ENCODE measurements at places on chromosomes 11 and 22.

DNA sequence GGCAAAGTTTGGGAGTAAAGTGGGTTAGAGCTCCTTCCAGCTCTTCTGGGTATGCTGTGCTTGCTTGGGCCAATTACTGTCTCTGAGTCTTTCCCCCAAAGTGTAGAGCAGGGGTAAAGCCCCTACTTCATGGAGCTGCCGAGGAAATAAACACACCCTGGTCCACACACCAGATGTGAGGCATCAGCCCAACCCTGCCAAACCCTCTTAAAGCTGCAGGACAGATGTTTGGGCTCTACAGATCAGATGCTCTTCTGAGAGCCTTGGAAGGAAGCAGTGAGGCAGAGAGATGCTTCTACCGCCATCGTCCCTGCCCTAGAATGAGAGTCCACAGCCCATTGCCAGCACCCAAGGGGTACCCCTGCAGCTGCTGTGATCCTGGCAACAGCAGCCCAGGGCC is 64.7 kb downstream of the ELFN2 start:
- no peak for DNase-seq

DNA sequence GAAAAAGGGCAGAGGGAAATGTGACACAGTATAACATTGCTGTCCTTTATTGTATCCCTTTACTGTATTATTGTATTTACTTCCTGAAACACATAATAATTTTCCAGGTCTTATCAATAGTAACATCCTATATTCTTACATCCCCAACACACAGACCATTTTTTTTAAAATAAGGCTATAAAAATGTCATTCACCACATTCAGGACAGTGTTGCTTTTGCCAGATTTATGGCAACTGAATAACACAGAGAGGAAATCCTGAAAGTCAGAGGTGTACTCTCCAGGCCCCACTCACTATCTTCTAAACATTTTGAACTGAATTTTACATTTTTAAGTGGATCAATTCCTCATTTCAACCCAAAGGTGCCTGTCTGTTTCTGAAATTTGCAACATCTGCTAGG is 104.8 kb upstream of the MTMR2 start:
- no peak for DNase-seq

GRCh38 chr22:45632791-45633515 is 38.7 kb upstream of the ATXN10 start:
- DNase-seq, result no peak

DNA sequence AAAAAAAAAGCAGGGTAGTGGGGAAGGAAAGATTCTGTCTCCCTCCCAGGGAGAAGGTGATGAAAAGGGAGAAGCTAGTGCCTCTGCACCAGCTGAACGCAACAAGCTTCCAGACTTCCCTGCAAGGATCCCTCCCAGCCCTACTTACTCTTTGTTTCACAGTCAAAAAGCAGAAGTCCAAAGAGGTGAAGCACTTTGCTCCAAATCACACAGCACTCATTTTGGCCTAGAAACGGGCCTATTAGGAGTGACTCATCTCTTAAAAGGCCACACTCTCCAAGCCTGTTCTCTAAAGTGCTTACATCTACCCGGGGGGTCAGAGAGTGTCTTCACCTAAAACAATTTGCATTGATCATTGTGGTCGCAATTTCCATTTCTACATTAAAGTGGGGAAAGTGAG is 17.7 kb upstream of the GRK3 start:
- DNase-seq, result no peak

DNA sequence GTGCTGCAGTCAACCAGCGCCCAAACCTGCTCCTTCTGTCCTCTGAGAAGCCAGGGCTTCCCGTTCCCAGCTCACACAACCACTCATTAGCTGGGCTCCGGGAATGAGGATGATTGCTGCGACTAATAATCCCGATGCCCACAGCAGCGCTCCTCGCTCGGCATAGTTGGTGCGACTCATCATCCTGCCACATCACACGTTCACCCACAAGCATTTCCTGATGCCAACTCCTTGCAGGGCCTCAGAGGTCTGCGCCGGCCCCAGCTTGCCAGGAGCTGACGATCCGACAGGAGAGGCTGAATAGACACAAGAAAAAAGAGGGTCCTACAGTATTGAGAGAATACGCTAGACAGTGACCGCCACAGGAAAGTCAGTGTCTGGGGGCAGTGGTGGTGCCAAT is 10.6 kb upstream of the CSNK1E start:
- DNase-seq, result no peak

DNA sequence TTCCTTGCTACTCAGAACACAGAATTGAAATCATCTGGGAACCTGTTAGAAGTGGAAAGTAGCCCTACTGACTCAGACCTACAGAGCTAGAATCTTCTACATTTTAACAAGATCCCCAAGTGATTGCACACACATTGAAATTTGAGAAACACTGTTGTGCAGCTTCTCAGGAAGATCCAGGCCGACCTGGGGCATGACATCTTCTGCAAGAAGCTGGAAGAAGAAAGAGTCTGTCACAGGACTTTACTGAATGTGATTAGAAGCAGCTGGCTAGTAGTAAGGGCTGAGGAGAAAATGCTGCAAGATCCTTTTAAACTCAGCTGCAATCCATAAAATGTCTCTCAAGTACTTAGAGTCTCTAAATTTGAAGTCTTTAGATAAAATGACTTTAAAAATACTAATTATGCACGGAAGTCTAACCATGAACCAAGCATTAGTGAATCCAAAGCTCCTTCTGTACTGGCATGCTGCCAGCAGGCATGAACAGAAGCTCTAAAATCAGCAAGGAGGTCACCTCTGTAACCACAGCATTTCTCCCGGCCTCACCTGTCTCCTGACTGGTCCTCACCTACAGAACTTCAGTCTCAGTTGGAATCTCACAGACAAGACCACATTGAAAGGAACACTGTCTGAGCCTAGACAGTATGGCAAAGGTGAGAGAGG is 85.0 kb downstream of the SERGEF start:
- DNase-seq, result no peak

GRCh38 chr11:44344921-44345320 is 35.0 kb upstream of the ALX4 start:
- no peak for DNase-seq

- DNase-seq, result no peak
Measured at GRCh38 chr11:76226626-76227025, 20.3 kb upstream of the WNT11 start.

DNA sequence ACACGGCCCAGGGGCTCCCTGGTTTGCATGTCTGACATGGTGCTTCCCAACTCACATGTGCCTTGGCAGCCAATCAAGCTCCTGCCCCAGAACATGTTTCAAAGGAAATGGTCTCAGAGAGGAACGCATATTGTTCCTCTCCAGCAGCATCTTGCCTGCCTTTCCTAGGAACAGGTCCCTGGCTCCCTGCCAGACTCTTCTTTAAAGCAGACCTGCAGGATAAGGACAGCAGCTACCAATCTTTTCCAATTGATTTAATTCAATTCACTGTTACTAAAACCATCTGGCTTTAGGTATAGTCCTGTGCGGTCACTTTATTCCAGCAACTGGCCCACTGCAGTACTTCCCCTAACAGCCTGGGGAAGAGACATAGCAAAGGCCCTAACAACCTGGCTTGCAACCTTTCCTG is 79.9 kb downstream of the AMBRA1 start:
- no peak for DNase-seq

DNA sequence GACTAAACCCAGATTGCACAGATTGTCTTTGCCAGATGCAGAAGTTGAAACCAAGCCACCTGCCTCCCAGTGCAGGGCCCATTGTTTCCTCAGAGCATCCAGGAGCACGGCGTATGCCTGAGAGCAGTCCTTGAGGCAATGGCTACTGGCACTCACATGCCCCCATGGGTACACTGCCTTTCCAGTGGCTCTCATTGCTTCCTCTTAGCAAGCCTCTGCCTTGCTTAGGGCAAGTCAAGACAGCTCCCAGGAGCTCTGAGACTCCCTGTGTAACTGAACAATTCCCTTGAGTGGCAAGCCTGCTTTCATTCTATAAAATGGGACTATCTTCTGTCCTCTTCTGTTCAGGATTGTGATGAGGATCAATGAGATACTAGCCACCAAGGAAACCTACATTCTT is 4.1 kb downstream of the SYTL2 start:
- no peak for DNase-seq

DNA sequence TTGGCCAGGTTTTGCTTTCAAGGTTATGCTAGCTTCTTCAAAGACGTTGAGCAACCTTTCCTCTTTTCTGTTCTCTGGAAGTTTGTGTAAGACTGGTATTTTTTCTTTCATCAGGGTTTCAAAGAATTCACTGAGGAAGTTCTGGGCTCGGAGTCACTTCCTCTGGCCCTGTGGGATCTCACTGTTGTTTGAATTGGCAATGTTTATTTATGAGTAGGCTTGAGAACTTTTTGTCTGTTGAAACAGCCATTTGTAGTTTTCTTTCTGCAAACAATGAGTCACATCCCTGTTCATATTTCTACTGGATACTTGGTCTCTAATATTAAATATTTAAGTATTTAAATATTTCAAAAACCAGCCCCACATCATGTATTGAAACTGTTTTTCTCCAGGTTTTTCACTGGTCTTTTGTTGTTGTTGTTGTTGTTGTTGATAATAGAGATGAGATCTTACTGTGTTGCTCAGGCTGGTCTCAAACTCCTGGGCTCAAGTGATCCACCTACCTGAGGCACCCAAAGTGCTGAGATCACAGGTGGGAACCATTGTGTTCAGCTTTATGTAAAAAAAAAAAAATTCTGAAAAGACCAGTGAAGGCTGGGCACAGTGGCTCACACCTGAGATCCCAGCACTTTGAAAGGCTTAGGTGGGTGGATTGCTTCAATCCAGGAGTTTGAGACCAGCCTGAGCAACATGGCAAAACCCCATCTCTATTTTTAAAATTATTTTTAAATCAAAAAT is 26.9 kb downstream of the SUSD2 start:
- DNase-seq, result no peak

DNA sequence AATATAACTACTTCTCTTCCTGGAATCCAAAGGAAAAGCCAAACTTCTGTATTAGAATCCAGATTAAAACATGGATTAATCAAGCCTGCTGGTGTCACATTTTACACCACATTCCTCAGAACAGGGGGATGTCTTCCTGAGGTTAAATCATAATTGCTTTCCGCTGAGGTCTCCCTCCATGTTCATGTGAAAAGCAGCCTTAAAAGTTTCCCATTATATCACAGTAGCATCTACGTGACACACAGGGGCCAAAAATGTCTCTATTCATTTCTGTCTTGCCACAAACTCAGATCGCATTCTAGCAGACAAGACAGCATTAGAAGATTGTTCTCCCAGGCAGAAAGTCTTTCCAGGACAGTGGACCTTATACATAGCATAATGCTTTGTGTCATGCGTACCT is 788.7 kb downstream of the OPCML start:
- DNase-seq, result no peak

- no peak for DNase-seq
Measured at GRCh38 chr11:81026032-81026431, 1585.2 kb upstream of the TENM4 start.

GRCh38 chr11:76007166-76007565 is 192.2 kb downstream of the UVRAG start:
- DNase-seq, result no peak

DNA sequence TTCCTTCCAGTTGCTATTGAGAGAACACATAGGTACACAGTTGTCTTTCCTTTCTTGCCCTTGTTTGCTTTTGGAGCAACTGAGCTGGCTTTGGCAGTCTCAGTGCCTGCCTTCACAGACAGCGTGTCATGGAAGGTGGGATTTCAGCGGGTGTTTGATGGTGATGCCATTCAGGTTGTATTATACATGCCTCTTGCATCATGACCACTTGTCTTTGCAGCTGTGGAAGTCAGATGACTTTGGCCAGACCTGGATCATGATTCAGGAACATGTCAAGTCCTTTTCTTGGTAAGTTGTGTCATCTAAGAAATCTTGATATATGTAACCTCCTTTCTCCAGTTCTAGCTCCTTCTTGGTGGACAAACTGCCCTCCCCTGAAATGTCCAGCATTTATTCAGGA is 37.1 kb upstream of the SORL1-AS1 start:
- no peak for DNase-seq

DNA sequence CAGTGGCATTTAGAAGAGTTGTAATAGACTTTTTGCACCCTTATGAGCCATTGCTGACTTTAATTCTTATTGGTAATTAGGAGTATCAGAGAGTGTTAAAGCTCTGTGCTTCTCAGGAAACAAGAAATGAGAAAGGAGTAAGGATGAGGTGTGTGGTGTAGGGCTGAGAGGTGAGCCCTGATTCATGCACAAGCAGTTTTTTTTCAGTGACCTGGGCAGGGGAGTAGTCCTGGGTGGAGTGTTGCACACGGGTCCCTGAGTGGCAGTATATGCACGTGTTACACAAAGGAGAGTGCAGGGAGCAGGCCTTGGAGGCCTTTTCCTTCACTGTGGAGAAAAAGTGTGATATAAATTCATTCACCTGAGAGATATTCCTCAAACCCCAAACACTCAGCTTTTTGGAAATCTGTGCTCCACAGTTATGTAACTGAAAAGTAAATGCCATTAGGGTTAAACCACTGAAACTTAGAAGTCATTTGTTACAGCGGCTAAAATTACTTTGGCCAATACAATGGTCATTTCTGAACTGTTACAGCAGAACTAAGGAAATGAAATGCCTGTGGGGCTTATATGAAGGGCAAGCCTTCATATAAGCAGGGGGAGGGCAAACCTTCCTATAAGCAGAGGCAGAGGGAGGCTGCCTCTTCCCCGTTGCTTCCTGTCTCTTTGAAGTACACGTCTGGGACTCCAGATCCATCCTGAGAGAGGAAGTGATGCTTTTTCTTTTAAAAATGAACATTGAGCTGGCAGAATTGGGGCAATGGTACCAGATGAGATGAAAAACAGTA is 62.6 kb upstream of the OLFML1 start:
- DNase-seq, result no peak

GRCh38 chr11:15258433-15259165 is 143.9 kb downstream of the INSC start:
- DNase-seq, result no peak

GRCh38 chr22:36291831-36292740 is 39.2 kb downstream of the APOL1 start:
- DNase-seq, result no peak

GRCh38 chr11:121458551-121458950 is 5.8 kb upstream of the SORL1-AS1 start:
- no peak for DNase-seq

DNA sequence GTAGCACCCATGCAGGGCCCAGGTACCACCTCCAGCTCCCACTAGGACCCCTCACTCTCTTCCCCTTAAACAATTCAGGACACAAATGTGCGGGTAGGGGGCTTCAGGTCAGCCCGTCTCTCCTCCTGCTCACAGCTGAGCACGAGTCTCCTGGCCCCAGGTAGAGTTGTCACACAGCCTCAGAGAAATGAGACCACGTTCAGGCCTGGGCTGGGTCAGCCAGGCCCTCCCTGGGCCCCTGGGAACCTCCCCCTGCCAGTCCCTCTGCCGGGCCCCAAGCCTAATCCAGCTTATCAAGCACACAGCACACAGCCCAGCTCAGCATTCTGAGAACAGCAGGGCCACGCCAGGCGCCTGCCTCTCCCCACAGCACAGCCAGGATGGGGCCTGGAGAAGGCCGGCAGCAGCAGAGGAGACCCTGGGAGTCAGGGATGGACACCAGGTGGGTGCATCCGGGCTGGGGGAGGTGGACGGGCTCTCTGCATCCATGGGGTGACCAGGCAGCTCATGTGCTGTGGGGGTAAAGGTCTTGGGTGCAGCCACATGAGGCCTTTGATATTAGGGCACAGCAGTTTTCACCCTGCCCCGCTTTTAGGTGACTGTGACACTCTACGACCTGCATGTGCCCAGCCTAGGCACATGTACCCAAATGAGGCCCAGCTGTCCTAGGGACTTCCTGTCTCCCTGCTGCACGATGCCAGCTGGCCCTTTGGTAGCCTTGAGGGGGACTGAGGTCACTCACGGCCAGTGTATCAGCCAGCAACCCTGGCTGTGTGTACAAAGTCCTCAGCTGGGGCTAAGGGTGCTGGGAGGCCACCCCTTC is 87.0 kb downstream of the MORC2 start:
- no peak for DNase-seq
